Muscle of back (tissue), 13 donors: ENCODE measurements at places on chromosomes 6 and 20.
A peak's percentile ranks its signal among the peaks of the same experiment; 100 is the strongest.

DNA sequence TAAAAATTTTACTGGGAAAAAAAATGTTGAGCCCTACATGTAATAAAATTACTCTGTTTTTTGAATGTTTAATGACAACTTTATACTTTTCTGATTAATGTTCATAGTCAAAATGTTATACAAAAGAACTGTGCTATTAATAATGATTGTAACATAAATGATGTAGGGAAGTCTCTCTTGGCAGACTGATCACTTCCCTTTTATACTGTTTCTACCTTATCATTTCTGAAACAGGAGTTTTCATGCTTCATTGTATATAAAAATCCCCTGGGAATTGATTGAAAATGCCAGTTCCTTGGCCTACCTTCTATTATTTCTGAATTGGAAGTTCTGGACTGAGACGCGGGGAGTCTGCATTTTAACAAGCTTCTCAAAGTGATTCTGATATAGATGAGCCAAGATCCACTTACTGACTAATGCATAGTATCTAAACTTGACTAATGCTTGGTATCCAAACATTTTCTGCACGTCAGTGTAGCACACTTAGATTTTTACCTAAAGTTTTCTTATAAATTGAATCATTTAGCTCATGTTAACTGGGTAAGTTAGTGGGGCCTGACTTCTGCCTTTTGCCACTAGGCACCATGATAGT, 7.2 kb upstream of the HDAC2 start:
- no peak for DNase-seq

GRCh38 chr6:137692806-137693205, 174.3 kb upstream of the TNFAIP3 start:
- no peak for DNase-seq

DNA sequence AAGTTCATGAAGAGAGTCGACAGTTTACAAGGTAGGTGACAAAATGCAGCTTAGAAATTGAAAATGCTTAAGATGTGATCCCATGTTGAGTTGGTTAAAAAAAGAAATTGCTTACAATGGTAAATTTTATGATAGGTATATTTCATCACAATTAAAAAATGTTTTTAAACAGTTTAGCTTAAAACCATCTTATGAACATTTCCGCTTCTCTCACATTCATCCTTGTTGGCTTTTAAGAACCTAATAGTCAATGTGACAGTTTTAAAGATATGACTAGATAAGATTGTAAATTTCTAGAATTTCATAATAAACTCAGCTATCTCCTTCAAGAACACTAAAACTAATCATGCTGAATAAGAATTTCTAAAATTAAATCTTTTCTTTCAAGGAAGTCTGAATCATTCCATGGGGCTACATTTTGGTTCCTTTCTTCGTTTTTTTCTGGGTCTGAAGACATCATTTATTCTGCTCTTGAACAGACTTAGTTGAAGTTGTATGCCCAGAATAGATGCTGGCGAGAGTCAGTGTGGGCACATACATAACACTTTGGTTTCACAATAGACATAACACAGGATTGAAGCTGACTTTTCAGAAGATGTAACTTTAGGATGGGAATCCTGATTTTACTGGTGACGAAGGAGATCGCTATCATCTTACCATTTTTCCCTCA, 35.9 kb upstream of the LTV1 start:
- DNase-seq: no peak

- no peak for DNase-seq
Measured at GRCh38 chr6:155328074-155328538, 13.8 kb upstream of the TFB1M start.

GRCh38 chr6:132937466-132937906, 123.1 kb downstream of the RPS12 start:
- no peak for DNase-seq

GRCh38 chr6:107488875-107489635, 862 bp upstream of the SOBP start:
- DNase-seq: peak; percentile 90

DNA sequence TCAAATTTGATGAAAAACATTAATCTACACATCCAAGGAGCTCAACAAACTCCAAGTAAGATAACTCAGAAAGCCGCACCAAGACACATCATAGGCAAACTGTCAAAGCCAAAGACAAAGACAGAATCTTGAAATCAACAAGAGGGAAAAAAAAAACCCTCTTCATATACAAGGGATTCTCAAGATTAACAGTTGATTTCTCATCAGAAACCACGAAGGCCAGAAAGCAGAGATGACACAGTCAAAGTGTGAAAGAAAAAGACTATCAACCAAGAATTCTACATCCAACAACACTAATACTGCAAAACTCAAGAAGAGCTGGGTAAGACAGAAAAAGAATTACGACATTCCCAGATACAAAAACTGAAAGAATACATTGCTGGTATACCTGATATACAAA, 73.8 kb downstream of the CDK19 start:
- no peak for DNase-seq

- DNase-seq: no peak
Measured at GRCh38 chr6:140500849-140501248, 1126.4 kb upstream of the CITED2 start.

GRCh38 chr6:24721461-24722215, 2.7 kb upstream of the C6orf62 start:
- DNase-seq: no peak

- peak; percentile 68 for DNase-seq
Measured at GRCh38 chr6:28673787-28674671, 148.3 kb downstream of the GPX5 start.

DNA sequence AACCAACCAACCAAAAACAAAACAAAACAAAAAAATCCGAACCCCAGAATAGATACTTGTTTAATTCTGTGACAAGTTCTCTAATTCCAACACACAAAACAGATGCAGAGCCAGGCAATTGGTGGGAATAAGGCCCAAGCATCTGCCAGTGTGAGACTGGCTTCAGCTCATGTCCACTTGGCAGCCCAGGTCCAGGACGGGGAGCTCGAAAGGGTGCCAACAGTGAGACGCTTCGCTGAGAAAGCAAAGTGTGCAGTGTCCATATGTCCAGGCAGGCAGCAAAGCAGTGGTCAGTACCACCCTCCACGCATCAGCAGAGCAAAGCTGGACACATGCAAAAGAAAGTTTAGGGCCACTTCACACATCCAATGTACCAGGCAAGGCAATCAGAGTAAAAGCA, 102.9 kb downstream of the RALGAPA2 start:
- no peak for DNase-seq

DNA sequence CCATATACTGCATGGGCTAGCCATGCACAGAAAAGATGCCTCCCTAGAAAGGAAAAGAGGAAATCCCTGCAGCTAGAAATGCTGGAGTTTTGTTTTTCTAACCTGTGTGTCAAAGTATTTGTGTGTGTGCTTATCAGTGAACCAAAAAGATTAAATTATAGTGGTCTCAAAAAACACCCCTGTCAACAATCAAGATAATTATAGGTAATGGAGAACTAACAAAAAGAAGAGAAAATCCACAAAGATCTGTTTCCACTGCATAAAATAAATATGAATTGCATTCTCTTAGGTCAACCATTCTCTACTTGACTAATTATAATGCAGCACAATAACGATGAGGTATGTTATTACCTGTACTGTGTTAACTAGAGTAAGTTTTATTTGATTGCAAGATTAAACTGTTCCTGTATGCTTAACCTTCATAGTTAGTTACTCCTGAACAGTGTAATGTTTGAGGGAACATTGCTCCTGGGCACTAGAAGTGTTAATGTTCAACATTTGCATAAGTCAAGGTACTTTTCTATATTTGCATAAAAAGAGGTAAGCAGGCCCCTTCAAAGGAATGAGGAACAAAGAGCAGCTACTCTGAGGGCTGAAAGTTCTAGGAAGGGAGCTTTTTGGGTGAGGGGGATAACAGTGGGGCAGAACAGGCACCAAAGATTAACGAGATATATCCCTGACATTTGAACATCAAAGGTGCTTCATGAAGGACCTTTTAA, 212.1 kb downstream of the BTBD9 start:
- no peak for DNase-seq

- DNase-seq: peak; percentile 72
Measured at GRCh38 chr6:41278699-41279405, 7.6 kb downstream of the TREM1 start.

DNA sequence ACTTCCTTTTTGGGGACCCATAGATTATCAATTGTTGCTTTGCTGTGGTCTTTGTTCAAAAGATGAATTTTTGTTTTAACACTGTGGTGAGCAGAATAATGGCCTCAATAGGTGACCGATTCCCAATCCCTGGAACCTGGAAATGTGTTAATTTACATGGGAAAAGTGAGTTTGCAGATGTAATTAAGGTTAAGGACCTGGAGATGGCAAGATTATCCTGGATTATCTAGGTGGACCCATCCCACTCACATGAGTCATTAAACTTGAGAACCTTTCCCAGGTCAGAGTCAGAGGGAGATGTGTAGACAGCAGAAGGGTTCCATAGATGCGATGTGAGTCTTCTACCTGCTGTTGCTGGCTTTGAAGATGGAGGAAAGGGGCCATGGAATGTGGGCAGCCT, 36.2 kb upstream of the HBS1L start:
- DNase-seq: no peak

DNA sequence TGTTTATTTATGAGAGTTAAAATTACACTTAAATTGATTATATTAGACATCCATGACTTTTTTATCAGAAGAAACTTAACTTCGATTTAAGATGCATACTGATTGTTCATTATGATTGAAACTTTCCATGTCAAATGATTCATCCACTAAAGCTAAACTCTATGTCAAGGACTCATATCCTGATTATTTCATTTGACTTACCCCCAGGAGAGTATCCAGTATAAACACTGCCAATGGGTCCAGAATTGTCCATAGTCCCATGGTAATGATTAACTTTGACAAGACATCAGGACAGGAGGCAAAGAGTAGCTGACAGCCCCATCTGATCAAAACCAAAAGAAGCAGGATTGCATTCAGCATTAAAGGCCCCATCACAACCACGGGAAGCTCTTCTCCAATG, 709.9 kb downstream of the TFAP2A start:
- DNase-seq: no peak

GRCh38 chr6:137486416-137486815, 7.8 kb downstream of the OLIG3 start:
- DNase-seq: no peak

GRCh38 chr6:2166717-2167116, 78.7 kb downstream of the GMDS start:
- no peak for DNase-seq

DNA sequence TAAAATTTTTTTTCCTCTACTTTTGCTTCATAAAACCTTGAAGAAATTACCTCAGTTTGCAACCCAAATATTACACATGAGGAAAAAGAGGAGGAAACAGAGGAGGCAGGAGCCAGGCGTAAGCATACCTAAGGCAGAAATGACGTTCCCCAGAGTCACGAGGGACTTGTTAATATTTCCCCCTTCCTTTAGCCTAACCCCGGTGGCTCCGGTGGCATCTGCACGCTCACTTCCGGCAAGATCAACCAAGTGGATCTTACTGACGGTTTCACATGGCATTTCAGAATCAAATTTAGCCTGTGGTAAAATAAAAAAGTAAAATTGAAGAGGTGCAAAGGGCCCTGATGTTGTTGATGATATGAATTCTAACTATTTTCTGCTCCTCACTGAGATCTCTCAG, 67.4 kb downstream of the KIF16B start:
- DNase-seq: no peak

DNA sequence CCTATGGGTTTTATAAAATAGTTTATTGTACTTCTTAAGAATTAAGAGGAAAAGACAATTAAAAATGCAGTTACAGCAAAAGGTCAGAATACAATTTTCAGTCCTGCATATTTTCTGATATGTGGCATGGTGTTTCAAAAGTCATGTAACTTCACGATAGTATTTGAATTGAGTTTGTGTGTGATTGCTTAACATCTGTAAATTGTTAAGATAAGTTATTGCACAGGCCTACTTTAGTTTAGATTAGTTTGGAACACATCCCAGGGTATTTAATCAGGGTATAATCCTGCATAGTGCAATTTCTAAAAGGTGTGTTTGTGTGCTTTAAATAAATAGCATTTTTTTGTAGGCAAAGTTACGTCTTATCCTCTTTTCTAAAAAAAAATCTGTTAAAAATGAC, 289.6 kb downstream of the RIMS1 start:
- DNase-seq: no peak

GRCh38 chr6:104955927-104956730, 778 bp upstream of the LIN28B start:
- DNase-seq: no peak

DNA sequence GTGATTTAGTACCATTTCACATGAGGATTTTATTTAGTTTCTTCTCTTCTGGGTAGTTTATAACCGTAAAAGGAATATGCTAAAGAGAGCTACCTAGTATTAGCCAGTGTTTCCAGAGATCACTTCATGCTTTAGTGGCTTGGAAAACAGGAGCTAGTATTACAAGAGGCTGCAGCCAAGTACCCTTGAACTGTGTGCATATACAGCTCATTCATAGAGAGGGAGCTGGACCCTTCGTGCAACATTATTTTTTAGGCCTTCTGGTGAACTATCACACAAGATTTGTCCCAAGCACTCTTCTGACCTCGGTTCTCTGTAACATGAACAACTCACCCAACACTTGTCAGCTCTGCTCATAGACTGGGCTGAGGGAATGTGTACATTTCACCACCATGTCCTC, 74.9 kb upstream of the RIN2 start:
- DNase-seq: no peak

DNA sequence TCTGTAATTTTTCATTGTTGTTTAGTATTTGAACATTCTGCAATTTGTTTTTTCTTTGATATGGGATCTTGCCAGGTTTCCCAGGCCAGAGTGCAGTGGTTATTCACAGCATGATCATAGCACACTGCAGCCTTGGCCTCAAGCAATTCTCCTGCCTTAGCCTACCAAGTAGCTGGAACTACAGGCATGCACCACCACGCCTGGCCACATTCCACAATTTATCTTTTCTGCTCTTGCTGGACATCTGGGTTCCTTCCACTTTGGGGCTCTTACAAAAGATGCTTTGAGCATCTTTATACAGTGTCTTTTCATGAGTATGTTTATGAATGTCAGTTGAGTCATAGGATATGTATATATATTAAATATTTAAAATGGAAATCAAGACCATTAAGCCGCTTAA, 42.0 kb downstream of the PGM3 start:
- DNase-seq: no peak

GRCh38 chr6:89243331-89243629, 26.1 kb upstream of the GABRR1 start:
- DNase-seq: no peak

DNA sequence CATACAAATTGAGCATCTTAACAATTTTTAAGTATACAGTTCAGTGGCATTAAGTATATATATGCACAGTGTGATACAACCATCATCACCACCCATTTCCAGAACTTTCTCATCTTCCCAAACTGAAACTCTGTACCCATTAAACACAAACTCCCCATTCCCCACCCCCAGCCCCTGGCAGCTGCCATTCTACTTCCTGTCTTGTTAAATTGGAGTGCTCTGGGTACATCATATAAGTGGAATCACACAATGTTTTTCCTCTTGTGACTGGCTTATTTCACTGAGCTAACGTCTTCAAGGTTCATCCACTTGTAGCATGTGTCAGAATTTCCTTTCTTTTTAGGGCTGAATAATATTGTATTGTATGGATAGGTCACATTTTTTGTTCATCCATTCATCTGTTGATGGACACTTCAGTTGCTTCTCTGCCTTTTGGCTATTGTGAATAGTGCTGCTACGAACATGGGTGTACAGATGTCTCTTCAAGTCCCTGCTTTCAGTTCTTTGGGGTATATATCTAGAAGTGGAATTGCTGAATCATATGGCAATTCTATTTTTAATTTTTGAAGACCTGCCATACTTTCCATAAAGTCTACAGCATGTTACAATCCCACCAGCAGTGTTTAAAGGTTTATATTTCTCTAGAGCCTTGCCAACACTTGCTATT, 19.6 kb upstream of the RREB1 start:
- DNase-seq: no peak
